ENCODE measurements at places on chromosomes 5 and 9. TPM values are rescaled to one million over a fixed set of nuclear protein-coding genes. Genes with fewer than 3 reads are reported as not detected.

PCDHGA1 gene
- total RNA-seq, result 3.2 TPM

COL23A1 gene
- total RNA-seq, result 22.5 TPM

PCDHGB6 gene
- total RNA-seq, result 5.9 TPM

CBY3 gene
- not detected for total RNA-seq

GRCh38 chr9:737400-738120 lies 103.9 kb upstream of the DMRT1 start:
- no peak for DNase-seq

DNA sequence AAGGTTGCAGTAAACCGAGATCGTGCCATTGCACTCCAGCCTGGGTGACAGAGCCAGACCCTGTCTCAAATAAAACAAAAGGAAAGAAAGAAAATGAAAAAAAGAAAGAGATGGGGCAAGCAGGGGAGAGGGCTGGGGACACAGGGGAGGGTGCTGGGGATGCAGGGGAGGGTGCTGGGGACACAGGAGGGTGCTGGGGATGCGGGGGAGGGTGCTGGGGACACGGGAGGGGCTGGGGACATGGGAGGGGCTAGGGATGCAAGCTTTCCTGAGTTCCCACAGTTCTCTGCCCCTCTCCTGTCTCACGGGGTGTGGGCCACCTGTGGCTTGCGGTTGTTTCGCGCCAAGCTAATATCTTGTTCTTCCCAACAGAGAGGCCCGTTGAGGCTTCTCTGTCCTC lies 7.2 kb downstream of the PDCD6 start:
- no peak for DNase-seq

All from Right ventricle myocardium inferior (tissue), 1 donor.